ENCODE measurements at places on chromosomes 3 and 15. TPM values are rescaled to one million over a fixed set of nuclear protein-coding genes. Genes with fewer than 3 reads are reported as not detected.

Gene MEIS2
- polyA plus RNA-seq, result 79.8 TPM

Gene CPB1
- polyA plus RNA-seq, result 0.51 TPM

- no peak for DNase-seq
Measured at GRCh38 chr3:41740374-41740886, 221.5 kb downstream of the ULK4 start.

Gene TPRG1
- 1.2 TPM for polyA plus RNA-seq

Gene GPR149
- polyA plus RNA-seq, result not detected

Gene TRIM42
- not detected for polyA plus RNA-seq

DNA sequence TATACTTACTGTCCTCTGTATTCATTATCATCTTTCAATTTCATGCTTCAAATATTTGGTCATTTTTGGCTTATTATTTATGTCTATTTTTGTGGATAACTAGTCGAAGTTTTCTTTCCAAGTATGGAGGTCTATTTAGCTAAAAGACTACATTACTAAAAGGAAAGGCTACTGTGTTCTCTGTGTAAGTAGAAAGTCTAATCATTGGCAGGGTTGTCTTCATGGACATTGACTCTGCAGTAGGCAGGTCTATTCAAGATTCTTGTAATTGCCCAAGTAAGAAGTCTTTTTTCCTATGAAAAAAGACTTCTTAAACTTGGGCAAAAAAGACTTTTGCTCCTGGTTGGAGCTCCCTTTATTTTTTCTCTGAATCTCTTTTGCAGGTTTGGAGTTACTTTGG is 368.6 kb upstream of the GRM7 start:
- DNase-seq, result no peak

- no peak for DNase-seq
Measured at GRCh38 chr15:68277131-68277602, 378 bp upstream of the FEM1B start.

DNA sequence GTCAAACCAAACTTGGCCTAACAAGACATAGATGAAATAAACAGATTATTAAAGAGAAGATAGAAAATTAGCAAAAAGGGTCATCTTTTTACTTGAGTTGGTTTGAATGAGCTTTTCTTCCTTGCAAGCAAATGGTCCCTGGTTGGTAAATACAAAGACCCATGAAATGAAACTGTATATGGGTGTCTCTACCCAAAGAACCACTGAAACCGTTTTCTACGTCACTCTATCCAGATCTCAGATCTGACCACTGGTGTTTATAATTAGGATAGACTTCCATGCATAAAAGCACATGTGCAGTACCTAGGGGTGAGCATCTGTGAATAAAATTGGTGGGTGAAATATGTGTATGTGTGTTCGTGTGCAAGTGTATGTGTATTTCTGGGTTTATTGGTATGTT is 73.2 kb downstream of the CLDN11 start:
- DNase-seq, result no peak

DNA sequence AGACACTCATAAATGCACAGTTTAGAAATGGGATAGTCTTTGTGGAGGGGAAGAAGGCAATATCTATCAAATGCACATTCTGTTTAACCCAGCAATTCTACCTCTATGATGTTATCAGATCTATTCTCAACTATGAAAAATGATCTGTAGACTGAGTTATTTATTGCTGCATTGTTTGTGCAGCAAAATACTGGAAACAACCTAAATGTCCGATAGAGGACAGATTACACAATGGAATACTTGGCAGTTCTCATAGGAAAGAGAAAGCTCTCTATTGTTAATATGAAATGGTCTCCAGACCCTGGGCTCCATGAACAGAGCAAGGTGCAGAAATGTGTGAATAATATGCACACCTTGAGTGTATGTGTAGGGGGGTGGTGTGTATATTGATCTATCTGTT is 49.0 kb upstream of the SELENOK start:
- DNase-seq, result no peak

- DNase-seq, result no peak
Measured at GRCh38 chr15:50945725-50946124, 37.2 kb downstream of the AP4E1 start.

Gene REC114
- not detected for polyA plus RNA-seq

Gene PTX3
- polyA plus RNA-seq, result 33.4 TPM

DNA sequence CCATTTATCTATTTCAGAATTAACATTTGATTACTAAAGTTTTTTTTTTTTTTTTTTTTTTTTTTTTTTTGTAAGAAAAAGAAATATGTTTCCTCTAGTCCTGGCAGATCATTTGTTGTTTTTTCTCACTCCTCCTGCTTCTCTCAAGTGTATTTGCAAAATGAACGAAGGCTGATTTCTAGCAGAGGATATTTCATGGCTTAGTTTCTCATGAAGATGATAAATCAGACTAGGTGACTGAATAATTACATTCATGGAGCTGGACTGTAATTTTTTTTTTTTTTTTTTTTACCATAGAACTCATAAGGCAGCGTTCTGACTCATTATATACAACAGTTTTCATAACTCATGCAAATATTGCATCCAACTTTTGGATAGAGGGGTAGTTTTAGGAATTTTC is 332.5 kb upstream of the SEMA6D start:
- DNase-seq, result no peak

Gene SPG21
- polyA plus RNA-seq, result 87.6 TPM

DNA sequence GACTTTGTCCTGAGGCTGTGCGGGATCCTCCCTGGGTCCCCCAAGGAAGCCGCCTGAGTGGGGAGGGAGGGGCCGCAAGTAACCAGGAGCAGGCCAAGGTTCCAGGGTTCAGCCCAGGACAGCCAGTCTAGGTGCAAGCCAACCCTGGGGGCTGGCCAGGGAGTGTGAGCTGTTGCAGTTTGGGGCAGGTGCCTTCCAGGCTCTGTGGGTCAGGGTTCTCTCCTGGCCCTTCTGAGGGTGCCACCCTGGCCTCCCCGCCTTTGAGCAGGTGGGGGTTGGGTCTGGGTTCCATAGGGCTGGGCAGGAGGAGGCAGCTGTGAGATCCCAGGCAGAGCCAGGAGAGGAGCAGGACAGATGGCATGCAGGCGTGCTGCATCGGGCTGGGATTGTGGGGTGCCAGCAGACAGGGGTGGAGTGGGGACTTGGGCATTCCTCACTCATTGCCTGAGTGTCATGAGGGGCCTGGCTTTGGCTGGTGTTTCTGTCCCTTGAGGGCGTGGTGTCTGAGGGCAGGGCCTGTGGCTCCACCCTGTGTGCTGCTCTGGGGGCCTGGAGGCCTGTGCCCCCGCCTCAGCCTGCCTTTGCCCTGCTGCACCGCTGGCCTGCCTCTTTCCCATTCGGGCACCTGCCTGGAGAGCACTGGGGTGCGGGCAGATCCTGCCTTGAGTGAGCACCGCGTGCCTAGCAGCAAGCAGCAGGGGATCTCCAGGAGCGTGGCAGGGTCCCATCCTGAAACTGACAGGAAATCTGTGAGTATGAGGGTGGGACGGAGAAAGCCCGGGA is 18.4 kb downstream of the KLF13 start:
- no peak for DNase-seq

DNA sequence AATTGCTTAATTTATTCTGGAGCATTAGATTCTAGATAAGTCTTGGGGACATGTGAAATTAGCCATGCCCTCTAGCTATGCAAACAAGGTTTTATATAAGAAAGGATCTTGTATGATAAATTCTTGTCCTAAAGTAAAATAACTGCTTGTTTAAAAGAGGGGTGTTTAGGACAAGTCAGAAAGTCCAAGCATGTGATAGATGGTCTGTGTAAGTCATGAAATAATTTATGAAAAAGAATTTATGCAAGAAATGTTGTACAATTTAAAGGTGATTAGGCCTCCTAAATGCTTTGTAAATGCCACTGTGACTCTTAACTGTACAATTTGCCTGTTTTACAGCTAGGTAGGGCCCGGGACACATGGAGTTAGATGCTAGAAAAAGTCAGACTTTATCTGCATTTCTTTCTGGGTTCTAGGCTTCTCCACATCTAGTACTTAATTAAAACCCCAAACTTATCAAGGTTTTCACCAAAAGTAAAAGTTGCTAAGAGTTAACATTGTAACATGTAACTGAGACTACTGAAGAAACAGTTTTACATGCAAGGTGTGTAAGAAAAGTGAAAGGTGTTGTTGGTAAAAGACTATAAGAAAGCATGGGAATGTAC is 13.2 kb downstream of the LINS1 start:
- DNase-seq, result no peak

DNA sequence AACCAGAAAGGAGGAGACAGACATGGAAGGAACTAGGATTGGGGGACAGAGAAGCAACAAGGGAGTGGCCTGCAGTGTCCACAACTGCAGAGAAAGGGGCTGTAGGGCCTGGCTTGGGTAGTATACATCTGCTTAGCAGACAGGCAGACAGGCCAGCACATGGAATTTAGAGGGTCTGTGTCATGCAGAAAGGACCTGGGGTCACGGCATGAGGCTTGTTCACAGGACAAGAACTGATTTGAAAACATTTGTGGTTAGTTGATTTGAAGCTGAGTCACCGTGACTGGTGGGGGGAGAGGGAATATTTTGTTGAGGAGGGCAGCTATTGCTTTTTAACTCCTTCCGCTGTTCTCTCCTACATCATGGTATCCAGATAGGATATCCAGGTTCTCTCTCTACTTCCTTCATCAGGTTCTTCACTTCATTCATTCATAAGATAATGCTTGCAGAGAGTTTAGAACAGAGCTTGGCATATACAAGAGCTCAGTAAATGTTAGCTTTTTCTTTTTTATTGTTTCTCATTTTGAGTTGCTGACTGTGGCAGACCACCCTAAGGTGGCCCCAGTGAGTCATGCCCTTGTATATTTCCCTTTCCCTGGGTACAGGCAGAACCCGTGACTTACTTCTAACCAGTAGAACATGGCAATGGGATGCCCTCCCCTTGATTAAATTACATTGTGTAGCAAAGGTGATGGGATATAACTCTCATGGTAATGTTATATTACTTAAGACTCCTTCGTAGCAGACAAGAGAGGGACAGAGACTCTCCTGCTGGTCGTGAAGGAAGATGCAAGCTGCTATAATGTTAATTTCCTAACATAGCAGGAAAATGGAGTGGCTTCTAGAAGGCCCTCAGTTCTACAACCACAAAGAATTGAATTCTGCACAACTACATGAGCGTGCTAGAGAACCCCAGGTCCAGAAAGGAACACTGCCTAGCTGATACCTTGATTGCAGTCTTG is 95.0 kb upstream of the NMNAT3 start:
- DNase-seq, result no peak

Gene C2CD4B
- polyA plus RNA-seq, result 1.5 TPM

- DNase-seq, result no peak
Measured at GRCh38 chr3:150169330-150169940, 198.7 kb upstream of the PFN2 start.

DNA sequence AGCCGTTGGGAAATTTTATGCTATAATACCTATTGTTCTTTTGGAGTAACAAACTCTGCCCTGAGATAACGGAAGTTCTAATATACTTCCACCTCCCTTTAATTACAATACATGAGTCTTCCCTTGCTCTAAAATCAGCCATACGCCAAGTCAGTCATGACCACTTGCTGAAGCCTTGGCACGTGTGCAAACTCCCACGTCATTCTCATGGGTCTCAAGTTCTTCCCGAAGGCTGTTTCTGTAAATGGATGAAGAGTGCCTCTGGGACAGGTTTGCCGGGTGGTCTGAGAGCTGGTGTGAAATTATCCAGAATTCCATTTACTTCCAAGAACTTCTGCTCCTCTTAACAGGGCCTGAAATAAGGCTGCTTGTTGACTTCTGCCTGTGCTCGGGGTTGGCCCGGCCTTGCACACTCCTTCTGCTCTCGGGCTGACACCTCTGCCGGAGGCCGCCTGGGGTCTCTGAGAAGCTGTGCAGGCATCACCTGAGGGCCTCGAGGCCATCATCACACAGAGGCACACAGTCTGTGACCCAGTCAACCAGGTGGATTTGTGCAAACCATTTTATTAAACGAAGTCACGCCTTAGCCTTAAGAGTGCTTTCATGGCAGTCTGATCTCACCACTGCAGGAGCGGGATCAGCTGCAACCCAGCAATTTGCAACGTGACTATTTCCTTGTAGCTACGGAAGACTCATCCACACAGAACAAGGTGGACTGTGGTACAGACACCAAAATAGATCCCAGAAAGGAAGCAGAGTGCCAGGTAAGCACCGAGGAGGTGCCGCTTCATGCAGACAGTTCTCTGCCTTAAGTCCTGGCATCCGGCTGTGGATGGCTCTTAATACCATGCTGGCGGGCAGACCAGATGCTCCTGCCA is 120.1 kb downstream of the ADAMTS17 start:
- no peak for DNase-seq

DNA sequence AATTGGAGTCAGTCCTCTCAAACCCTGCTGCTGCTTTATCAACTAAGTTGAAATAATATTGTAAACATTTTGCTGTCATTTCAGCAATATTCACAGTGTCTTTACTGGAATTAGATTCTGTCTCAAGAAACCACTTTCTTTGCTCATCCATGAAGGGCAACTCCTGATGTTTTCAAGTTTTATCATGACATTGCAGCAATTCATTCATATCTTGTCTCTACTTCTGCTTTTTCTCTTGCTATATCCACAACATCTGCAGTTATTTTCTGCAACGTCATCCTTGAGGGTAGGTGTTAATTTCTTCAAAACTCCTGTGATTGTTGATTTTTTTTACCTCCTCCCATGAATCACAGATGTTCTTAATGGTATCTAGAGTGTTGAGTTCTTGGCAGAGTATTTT is 181.6 kb downstream of the EPHA6 start:
- no peak for DNase-seq

DNA sequence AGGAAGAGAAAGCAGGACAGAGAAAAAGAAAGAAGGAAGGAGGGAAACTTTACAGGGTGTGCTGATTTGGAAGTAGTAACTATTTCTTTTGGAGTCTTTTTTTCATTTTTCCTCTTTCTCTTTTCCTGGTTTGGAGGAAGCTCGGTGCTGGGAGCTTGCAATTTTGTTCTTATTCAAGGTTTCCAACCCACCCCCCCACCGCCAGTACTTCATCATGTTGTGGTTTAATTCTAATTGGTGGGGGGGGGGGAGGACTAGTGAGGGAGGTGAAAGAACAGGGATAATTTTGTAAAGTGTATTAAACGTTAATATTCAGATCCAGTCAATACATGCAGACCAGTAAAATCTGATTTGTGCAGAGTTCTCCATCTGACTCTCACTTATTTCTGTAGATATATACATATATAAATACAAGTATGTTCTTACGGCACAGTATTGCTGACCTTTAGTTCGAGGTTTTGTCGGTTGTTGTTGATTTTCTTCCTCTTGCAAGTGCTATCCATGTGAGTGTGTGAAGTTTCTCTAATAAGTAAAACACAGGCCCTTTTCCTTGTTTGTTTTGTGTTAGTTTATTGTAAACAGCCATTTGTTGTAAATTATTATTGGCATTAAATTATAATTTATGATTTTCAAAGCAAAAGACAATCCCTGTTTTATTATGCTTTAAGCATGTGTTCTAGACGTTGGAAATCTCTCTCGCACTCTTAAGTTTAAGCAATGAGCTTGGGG is 9.3 kb downstream of the NR2F2 start:
- no peak for DNase-seq

Gene GOLGA6C
- not detected for polyA plus RNA-seq

Measured in urinary bladder (tissue), 4 donors.